Thoracic aorta (tissue), 2 donors: ENCODE measurements at places on chromosomes 11 and 22. TPM values are rescaled to one million over a fixed set of nuclear protein-coding genes. Genes with fewer than 3 reads are reported as not detected.

- DNase-seq, result no peak
Observed at GRCh38 chr22:38163844-38164550, 17.6 kb downstream of the PLA2G6 start.

DNA sequence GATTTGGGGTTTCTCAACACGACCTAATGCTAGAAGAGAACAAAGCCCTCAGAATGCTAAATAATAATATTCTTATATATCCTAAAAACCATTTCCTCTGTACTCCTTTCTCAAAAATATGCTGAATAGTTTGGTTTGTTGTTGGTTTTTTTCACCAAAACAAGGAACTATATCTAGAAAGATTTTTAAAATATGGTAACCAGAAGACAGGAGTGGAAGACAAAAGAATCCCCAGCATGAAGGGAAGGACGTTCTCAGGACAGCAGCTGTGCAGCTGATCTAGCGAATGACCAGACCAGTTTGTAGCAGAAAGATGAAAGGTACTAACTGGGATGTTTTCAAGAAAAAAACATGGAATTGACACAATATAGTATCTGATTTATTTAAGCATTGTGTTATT lies 19.3 kb downstream of the FEZ1 start:
- DNase-seq, result no peak

APOA5 gene
- total RNA-seq, result not detected

NPAS4 gene
- total RNA-seq, result 4.2 TPM

TBX1 gene
- total RNA-seq, result 8.0 TPM

DNA sequence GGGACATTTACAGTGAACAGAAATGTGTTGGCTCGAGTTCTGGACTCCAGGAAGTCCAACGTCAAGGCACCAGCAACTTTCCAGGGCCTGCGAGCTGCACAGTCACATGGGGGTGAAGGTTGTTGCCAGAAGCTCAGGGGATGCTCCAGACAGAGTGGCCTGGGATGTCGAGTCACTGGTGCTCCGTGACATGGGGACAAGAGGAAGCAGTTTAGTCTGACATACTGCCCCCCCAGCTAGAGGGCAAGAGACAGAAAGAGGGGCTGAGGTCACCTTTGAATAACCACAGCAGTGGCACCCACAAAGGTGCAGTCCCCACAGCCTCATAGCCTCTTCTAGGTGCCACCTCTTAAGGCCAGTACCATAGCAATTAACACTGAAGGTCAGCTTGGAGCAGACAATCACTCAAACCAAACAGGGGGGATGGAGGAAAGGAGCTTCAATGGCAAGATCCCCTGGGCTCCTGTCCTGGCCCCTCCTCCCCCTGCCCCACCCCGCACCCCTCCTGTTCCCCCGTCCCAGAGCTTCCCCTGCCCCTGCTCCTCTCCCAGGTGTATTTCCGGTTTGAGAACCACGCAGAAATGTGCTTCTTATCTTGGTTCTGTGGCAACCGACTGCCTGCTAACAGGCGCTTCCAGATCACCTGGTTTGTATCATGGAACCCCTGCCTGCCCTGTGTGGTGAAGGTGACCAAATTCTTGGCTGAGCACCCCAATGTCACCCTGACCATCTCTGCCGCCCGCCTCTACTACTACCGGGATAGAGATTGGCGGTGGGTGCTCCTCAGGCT lies 3.8 kb downstream of the APOBEC3D start:
- no peak for DNase-seq

FGF4 gene
- total RNA-seq, result not detected

ROBO4 gene
- 18.8 TPM for total RNA-seq

- DNase-seq, result no peak
Observed at GRCh38 chr11:5655474-5655873, 29.4 kb downstream of the TRIM5 start.

- no peak for DNase-seq
Observed at GRCh38 chr11:76334826-76335389, 46.0 kb downstream of the THAP12 start.

- DNase-seq, result no peak
Observed at GRCh38 chr22:16609548-16610261, 17.1 kb upstream of the CCT8L2 start.

GRCh38 chr11:22742157-22742613 lies 75.8 kb downstream of the GAS2 start:
- DNase-seq, result no peak

GRCh38 chr11:115958089-115959000 lies 454.1 kb upstream of the CADM1 start:
- DNase-seq, result no peak

DNA sequence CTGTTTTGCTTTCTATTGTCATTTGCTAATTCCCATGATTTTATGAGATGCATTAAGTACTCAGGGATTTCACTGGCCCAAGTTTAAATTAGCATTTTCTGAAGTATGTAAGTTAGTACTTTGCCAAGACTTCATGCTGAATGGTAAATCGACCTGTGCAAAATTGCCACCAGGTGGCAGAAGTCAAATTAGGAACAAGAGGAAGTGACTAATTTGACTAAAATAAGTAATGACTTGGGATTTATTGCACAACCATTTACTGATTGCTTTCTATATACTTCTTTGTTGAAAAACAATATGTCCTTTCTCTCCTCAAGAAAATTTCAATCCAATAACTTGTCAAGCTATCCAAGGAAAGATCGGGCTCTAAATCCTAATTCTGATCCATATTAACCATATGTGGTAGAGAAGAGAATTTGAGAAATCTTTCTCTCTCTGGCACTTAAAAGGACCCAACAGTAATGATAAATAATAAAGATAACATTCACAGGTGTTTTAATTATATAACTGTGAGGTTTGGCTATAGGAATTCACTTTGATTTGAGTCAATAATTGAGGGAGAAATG lies 253.7 kb upstream of the CHORDC1 start:
- DNase-seq, result no peak

SLC22A9 gene
- not detected for total RNA-seq

MRGPRX3 gene
- total RNA-seq, result 0.78 TPM

CYP2R1 gene
- 12.6 TPM for total RNA-seq

DNA sequence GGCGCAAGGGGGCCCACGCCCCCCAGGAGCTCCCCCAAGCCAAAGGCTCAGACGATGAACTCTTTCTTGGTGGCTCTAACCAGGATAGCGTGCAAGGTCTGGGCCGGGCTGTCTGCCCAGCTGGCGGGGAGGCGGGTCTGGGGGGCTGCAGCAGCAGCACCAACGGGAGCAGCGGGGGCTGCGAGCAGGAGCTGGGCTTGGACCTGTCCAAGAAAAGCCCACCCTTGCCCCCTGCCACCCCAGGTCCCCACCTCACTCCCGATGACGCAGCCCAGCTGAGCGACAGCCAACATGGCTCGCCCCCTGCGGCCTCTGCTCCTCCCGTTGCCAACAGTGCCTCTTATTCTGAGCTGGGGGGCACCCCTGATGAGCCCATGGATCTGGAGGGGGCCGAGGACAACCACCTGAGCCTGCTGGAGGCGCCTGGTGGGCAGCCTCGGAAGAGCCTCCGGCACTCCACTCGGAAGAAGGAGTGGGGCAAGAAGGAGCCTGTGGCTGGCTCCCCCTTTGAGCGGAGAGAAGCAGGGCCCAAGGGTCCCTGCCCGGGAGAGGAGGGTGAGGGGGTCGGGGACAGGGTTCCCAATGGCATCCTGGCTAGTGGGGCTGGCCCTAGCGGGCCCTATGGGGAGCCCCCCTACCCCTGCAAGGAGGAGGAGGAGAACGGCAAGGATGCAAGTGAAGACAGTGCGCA lies 21.6 kb upstream of the TMEM191C start:
- DNase-seq, result no peak
